ENCODE measurements at places on chromosomes 12 and 14.

DNA sequence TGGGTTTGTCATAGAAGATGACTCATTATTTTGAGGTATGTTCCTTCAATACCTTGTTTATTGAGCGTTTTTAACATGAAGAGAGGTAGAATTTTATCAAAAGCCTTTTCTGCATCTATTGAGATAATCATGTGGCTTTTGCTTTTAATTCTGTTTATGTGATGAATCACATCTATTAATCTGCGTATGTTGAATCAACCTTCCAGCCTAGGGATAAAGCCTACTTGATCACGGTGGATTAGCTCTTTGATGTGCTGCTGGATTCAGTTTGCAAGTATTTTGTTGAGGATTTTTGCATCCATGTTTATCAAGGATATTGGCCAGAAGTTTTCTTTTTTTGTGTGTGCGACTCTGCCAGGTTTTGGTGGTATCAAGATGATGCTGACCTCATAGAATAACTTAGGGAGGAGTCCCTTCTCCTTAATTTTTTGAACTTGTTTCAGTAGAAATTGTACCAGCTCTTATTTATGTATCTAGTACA lies 602.6 kb downstream of the SNAPC1 start:
- no peak for ATAC-seq

DNA sequence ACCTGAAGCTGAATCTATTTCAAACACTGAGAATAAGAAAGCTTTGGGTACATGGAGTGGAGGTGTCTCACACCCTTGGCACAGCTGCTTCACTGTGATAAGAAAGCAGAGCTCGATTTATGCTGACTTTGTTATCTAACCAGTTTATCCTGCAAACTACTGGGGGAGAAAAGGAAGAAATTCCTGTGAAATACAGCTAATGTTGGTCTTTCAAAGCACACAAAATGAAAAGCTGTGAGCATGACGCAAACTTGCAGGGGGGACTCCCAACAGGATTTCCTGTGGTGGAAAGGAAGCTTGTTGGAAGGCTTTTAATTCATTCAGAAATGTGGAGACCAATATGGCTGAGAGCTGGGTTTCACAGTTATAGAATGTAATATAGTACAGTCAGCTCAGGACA lies 53.4 kb downstream of the SRGAP1 start:
- no peak for ATAC-seq

GRCh38 chr14:81137316-81137715 lies 83.4 kb downstream of the GTF2A1 start:
- ATAC-seq = no peak

GRCh38 chr12:546265-546919 lies 86.7 kb downstream of the B4GALNT3 start:
- ATAC-seq = no peak

- ATAC-seq = no peak
Measured at GRCh38 chr14:50533241-50533705, 904 bp upstream of the MAP4K5 start.

- ATAC-seq = no peak
Measured at GRCh38 chr12:127928615-127929571, 338.1 kb upstream of the TMEM132C start.

GRCh38 chr14:69612014-69612782 lies 802 bp downstream of the SUSD6 start:
- peak; percentile 44 for ATAC-seq

- ATAC-seq = no peak
Measured at GRCh38 chr12:131620520-131620919, 90.4 kb upstream of the SFSWAP start.

GRCh38 chr14:65403231-65403630 lies 9.3 kb upstream of the FUT8 start:
- ATAC-seq = no peak

- ATAC-seq = no peak
Measured at GRCh38 chr12:130952171-130952954, 1.3 kb upstream of the ADGRD1 start.

DNA sequence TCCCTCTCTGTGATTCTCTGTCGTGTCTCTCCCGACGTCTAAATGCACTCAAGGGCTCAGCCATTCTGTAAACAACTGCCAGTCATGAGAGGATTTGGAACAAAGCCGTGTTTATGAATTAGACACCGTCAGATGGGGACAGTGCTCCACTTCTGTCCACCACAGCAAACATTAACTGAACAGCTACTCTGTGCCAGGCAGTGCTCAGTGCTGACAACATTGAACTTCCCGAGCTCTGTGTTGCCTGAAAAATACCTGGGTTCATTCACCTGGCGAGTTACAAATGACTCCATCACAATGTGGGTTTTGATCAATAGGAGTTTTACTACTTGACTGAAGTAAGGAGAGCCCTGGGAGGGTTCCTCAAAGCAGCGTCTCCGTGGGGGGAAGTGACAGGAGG lies 139.3 kb downstream of the GLT1D1 start:
- no peak for ATAC-seq

- ATAC-seq = no peak
Measured at GRCh38 chr14:101492716-101493115, 68.6 kb upstream of the DIO3 start.

DNA sequence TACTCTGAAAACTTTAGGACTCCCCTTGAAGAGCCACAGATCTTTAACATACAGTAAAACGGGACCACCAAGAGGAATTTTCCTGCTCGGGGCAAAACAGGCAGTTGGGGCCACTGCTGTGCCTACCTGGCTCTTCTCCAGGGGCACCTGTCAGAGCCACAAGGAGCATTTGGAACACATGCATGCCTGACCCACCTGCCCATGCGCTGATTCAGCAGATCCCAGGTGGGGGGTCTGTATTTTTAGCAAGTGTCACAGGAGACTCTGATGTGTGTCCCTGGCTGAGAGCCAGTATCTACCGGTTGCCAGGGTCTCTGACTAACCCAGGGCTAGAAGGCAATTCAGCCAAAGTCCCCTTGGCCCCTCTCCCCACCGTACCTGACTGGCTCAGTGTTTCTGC lies 6.5 kb downstream of the CTDSP2 start:
- no peak for ATAC-seq

- no peak for ATAC-seq
Measured at GRCh38 chr12:107167756-107168155, 74.4 kb upstream of the CRY1 start.

DNA sequence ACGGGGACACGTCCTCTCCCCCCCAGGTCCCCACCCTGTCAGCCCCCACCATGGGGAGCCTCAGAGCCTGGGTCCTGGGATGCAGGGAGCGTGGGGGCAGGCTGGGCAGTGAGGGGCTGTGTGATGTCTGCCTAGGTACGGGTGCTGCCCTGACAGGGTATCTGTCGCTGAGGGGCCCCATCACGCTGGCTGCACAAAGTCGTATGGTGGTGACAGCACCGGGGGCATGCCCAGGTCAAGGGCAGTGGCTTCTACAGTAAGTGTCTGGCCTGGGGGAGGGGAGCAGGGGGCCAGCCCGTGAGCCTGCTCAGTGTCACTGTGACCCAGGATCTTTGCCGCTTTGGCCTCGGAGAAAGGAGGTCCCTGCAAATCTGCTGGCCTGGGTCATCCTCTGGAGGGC lies 23.3 kb downstream of the PAPLN start:
- no peak for ATAC-seq

DNA sequence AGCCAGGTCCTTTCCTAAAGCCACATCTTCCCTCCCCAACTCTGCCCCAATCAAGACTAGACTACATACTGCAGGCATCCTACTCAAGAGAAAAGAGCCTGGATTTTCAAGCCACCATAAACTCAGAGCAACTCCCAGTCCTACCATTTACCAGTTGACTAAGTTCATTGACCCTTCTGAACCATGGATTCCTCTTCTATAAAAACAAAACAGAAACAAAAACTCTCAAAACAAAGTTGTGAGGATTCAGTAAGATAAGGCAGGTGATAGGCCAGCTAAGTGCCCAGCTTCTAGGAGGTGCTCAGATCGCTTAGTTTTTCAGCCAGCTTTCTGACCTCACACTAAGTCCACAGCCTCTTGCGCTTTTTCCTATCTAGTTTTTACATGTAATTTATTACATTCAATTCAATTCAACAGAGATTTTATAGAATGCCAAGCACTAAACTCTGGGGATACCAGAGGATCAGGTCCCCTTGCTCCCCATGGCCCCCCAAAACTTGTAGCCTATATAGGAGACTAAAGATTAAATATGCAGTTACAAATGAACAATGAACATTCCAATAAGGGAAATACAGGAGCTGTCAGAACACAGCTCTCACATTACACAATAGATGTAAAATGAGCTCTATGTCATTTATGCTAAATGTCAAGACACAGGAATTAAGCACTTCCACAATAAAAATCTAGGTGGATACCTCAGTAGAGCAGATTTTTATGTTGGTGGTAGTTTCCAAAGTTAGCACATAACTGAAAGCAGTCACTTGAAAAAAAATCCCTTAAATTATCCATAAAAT lies 104.5 kb upstream of the EGLN3 start:
- no peak for ATAC-seq

DNA sequence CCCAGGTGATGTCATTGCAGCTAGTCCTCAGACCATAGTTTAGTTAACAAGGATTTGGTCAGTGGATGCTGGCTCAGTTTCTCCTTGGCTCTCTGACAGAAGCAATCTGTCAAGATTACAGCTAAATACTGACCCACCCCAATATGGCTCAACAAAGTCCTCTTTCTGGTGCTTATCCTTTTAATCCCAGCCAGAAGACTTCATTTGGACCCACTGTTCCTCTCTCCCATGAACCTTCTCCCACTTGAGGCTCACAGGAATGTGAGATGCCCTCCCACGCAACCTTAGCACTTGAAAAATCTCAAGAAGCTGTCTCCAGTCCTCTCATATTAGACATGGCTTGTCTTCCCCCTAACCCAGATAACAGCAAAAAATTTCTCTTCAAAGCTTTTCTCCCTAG lies 47.7 kb downstream of the C12orf50 start:
- ATAC-seq = no peak

- ATAC-seq = no peak
Measured at GRCh38 chr12:31322801-31323207, 3.1 kb downstream of the SINHCAF start.

- ATAC-seq = peak; percentile 14
Measured at GRCh38 chr12:104738776-104739642, 219.1 kb downstream of the SLC41A2 start.

GRCh38 chr14:92531106-92531873 lies 17.7 kb downstream of the RIN3 start:
- ATAC-seq = peak; percentile 72

DNA sequence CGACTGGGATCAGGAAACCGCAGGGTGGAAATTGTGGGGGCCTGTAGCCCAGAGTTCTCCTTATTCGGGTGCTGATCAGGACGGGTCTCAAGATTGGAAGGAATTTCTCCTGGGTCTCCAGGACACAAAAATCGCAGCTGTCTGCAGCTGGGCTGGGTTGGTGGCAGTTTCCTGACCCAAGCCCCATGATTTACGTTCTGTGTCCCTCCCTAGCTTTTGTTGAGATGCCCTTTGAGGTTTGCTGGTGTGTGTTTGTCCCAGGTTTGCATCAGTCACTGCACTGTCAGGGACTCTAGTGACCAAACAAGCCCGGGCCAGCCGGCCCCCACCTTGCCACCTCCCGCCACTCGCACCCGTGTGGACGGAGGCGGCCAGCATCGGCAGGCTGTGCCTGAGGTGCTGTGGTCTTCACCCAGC lies 89.5 kb downstream of the FBXL14 start:
- ATAC-seq = no peak

GRCh38 chr14:25400607-25401206 lies 350.8 kb upstream of the STXBP6 start:
- ATAC-seq = no peak
